ENCODE measurements at places on chromosomes 7 and 10. TPM values are rescaled to one million over a fixed set of nuclear protein-coding genes. Genes with fewer than 3 reads are reported as not detected.

RSPH10B gene
- polyA plus RNA-seq: not detected

TUBAL3 gene
- not detected for polyA plus RNA-seq

NEUROG3 gene
- polyA plus RNA-seq: not detected

THAP5 gene
- polyA plus RNA-seq: 5.2 TPM

CHRM2 gene
- 77.9 TPM for polyA plus RNA-seq

ENTPD1 gene
- polyA plus RNA-seq: not detected

SLC26A4 gene
- 0.20 TPM for polyA plus RNA-seq

LRRC18 gene
- not detected for polyA plus RNA-seq

IFIT5 gene
- polyA plus RNA-seq: 5.2 TPM

C10orf105 gene
- not detected for polyA plus RNA-seq

- DNase-seq: peak; percentile 82
- no peaks in the 10 kb centered on the region for H3K4me1 ChIP-seq
- H3K36me3 ChIP-seq: peaks cover 2% of the 10 kb centered on the region
- no peak overlapping the region for H3K27ac ChIP-seq
- H3K4me3 ChIP-seq: no peak overlapping the region
- no peaks in the 10 kb centered on the region for H3K27me3 ChIP-seq
Measured at GRCh38 chr7:107528461-107528860, 35.3 kb downstream of the COG5 start.

DNA sequence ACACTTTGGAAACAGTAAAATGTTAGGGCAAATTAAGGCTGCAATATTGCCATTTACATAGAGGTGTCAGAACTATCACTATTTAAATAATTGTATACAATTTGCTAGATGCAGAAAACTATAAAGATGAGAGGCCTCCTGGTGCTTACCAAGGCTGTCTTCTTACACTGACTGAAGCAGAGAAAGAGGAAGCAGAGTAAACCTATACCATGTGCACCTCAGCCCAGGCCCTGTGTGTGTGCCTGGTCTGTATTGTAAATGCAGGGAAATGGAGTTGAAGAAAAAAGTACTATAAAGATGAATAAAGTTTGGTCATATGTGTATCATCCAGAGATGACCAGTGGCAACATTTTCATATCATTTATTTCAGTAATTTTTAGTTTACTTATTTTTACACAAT lies 29.2 kb downstream of the ELMO1 start:
- no peak for DNase-seq
- no peaks in the 10 kb centered on the region for H3K36me3 ChIP-seq
- no peak overlapping the region for H3K27ac ChIP-seq
- H3K4me3 ChIP-seq: no peak overlapping the region
- H3K4me1 ChIP-seq: no peaks in the 10 kb centered on the region

DNA sequence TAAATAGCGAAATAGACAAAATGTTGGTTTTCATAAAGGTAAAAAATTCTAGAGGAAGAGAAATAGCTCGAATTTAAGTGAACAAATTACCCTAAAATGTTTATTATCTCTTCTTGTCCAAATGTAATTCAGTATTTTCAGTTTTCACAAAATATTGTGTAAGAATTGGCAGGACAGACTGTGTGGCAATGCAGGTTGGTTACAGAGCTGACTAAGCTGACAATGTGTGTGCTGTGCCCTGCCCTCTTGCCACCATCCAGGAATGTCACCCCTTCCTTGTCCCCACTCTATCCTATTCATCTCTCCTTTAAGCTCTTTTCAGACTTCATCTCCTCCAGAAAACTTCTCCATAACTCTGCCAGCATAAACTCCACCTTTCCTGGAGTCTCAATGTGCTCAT lies 46.1 kb downstream of the COL28A1 start:
- H3K27me3 ChIP-seq: no peaks in the 10 kb centered on the region
- no peak for DNase-seq
- H3K4me3 ChIP-seq: no peak overlapping the region

- H3K27ac ChIP-seq: no peak overlapping the region
- peaks cover 3% of the 10 kb centered on the region for H3K4me1 ChIP-seq
- H3K4me3 ChIP-seq: no peak overlapping the region
- H3K36me3 ChIP-seq: no peaks in the 10 kb centered on the region
- DNase-seq: no peak
Measured at GRCh38 chr7:104873401-104873800, 140.6 kb upstream of the KMT2E start.

GRCh38 chr10:76032700-76033039 lies 601.2 kb downstream of the LRMDA start:
- no peak overlapping the region for H3K4me3 ChIP-seq
- peaks cover 4% of the 10 kb centered on the region for H3K27me3 ChIP-seq
- H3K4me1 ChIP-seq: no peaks in the 10 kb centered on the region
- H3K27ac ChIP-seq: no peak overlapping the region
- no peak for DNase-seq

DNA sequence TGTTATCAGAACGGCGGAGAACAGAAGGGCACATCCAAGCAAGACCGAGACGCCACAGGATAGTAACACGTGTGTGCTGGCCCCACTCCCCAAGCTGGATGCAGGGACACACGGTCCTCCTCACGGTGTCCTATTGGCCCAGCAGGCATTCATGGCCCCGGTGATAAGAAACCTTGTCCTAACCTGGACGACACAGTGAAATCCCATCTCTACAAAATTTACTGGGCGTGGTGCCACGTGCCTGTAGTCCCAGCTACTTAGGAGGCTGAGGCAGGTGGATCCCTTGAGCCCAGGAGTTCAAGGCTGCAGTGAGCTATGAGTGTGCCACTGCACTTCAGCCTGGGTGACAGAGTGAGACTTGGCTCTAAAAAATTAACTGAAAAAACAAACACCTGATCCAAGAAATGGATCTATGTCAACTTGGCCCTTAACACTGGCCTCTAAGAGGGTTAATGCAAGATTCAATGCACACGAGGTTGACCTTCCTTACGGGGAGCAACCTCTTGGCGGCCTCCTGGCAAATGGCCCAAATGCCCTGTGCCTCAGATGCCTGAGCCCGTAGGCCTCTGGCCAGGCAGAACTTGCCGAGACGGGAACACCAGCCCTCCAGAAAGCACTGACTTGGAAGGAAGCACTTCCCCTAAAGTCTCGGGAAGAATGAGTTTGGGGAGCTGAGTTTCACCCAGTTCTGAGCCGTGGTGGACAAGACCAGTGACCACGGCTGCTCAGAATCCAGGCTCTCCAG lies 72.3 kb downstream of the ZRANB1 start:
- peaks cover 24% of the 10 kb centered on the region for H3K36me3 ChIP-seq
- no peak for DNase-seq
- no peak overlapping the region for H3K27ac ChIP-seq

DNA sequence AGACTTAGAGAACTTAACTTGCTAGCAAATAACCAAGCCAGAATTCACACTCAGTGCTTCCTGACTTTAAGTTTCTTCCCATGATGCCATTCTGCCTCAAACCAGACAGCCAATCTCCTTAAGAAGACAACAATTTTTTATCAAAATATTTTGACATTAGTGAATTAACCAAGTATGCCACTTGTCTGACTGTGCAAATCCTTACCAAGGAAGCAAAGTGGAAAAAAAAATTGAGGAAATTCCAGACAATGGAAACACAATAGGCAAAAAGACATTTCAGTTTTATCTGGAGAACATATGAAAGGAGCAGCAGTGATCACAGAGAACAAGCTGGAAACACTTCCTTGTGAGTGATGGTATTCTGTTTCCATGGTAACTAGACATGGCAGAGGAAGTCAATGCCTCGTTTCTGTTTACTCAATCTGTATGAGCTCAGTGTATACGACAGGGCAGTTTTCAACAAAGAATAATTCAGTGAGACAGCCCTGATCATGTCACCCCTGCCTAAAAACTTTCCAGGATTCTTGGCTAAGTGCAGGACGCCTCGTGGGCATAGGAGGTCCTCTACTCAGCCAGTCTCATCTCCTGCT lies 114.2 kb downstream of the DYNC1I1 start:
- H3K27ac ChIP-seq: no peak overlapping the region
- no peaks in the 10 kb centered on the region for H3K27me3 ChIP-seq
- no peaks in the 10 kb centered on the region for H3K4me1 ChIP-seq

DNA sequence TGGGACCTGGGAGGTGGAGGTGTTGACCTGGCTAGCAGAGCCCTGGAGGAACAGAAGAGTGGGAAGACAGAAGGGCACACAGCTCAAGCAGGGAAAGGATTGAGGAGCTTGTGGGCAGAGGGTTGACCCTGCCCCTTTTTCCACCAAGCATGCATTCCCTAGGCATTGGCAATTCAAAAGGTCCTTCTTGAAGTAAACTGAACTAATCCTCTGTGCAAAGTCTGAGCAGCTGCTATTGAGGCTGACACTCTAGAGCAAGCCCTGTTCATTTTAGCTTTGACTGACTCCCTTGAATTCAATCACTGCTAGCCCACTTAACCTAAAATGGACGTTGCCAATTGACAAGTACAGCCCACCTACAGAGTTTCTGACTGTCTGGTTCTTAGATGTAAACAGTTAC lies 116.5 kb upstream of the TNS3 start:
- H3K4me3 ChIP-seq: no peak overlapping the region
- DNase-seq: peak; percentile 12
- H3K27me3 ChIP-seq: no peaks in the 10 kb centered on the region
- H3K4me1 ChIP-seq: no peaks in the 10 kb centered on the region
- H3K36me3 ChIP-seq: no peaks in the 10 kb centered on the region

- no peak overlapping the region for H3K27ac ChIP-seq
- no peak for DNase-seq
- H3K27me3 ChIP-seq: no peaks in the 10 kb centered on the region
- H3K36me3 ChIP-seq: no peaks in the 10 kb centered on the region
Measured at GRCh38 chr7:27963056-27963455, 217.5 kb downstream of the JAZF1 start.

DNA sequence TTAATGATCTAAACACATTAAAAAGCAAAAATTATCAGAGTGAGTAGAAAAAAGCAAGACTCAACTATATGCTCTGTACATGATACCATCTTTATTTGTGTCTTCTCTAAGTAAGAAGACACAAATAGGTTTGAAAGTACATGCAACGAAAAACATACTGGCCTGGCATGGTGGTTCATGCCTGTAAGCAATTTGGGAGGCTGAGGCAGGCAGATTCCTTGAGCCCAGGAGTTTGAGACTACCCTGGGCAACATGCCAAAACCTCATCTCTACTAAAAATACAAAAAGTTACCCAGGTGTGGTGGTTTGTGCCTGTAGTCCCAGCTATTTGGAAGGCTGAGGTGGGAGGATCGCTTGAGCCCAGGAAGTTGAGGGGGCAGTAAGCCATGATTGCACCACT lies 78.1 kb upstream of the TOMM7 start:
- 0 out of 2 replicates have a peak, but pooled peaks cover 2% of the 10 kb centered on the region for H3K4me1 ChIP-seq
- no peak for DNase-seq
- H3K27ac ChIP-seq: no peak overlapping the region
- no peaks in the 10 kb centered on the region for H3K36me3 ChIP-seq

- DNase-seq: no peak
- H3K27me3 ChIP-seq: no peaks in the 10 kb centered on the region
- no peaks in the 10 kb centered on the region for H3K4me1 ChIP-seq
Measured at GRCh38 chr7:50153148-50153547, 60.1 kb upstream of the ZPBP start.

DNA sequence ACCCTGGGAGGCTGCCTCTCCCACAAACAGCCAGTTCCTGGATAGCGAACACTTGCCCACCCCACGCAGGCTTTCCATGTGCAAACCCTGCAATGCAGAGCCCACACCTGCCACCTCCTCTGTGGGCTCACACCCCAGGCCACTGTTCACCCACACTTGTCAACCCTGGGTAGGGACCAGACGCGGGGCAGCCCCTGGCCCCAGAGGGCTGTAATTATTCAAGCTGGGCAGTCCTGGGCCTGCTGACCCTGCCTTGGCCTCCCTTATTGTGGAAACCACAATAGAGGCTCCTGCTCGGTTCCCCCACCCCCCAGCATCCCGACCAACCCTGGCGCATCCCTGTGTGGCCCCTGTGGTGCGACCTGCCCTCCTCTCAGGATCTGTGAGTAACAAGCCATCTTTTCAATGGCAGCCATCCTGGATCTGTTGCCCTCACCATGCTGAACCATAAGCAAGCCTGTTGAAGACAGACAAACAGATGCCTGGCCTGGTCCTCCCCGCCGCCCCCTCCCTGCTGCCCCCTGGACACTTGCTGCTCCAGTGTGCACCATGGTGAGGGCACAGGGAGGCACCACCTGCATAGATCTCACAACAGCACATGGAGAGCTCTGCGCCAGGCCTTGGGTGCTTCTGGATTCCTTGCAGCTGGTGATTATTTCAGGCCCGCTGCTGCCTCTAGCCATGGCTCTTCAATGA lies 15.8 kb upstream of the UBE3C start:
- no peak overlapping the region for H3K4me3 ChIP-seq
- H3K27ac ChIP-seq: no peak overlapping the region
- no peaks in the 10 kb centered on the region for H3K27me3 ChIP-seq
- H3K4me1 ChIP-seq: no peaks in the 10 kb centered on the region
- DNase-seq: no peak

DNA sequence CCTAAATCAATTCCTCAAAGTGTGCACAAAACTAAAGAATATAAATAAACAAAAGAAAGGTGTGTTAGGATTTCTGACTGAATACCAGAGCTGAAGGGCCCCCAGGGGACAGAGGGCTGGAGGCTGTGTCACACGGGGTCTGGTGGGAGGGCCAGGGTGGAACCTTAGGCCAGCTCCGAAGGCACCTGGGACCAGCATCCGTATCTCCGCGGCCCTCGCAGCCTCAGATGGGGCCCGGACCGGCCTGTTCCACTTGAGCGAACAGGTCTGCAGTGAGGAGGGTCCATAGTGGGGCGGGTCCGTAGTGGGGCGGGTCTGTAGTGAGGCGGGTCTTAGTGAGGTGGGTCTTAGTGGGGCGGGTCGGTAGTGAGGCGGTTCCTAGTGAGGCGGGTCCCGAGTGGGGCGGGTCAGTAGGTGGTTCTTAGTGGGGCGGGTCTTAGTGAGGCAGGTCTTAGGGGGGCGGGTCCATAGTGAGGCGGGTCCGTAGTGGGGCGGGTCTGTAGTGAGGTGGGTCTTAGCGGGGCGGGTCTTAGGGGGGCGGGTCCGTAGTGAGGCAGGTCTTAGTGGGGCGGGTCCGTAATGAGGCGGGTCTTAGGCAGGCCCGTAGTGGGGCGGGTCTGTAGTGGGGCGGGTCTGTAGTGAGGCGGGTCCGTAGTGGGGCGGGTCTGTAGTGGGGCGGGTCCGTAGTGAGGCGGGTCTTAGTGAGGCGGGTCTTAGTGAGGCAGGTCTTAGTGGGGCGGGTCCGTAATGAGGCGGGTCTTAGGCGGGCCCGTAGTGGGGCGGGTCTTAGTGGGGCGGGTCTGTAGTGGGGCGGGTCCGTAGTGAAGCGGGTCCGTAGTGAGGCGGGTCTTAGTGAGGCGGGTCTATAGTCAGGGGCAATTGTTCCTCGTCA lies 15.1 kb downstream of the GPR146 start:
- DNase-seq: no peak
- H3K36me3 ChIP-seq: peaks cover 3% of the 10 kb centered on the region
- no peak overlapping the region for H3K4me3 ChIP-seq
- H3K4me1 ChIP-seq: peaks cover 8% of the 10 kb centered on the region
- no peak overlapping the region for H3K27ac ChIP-seq
- no peaks in the 10 kb centered on the region for H3K27me3 ChIP-seq

GRCh38 chr10:101282947-101283346 lies 53.7 kb upstream of the LBX1 start:
- peaks cover 63% of the 10 kb centered on the region for H3K27me3 ChIP-seq
- DNase-seq: no peak
- H3K27ac ChIP-seq: no peak overlapping the region

GRCh38 chr10:116888380-116889055 lies 39.2 kb downstream of the ENO4 start:
- DNase-seq: peak; percentile 89
- H3K4me1 ChIP-seq: peaks cover 7% of the 10 kb centered on the region
- no peaks in the 10 kb centered on the region for H3K27me3 ChIP-seq
- H3K4me3 ChIP-seq: no peak overlapping the region
- no peak overlapping the region for H3K27ac ChIP-seq
- H3K36me3 ChIP-seq: no peaks in the 10 kb centered on the region

GRCh38 chr10:43667761-43668386 lies 19.2 kb upstream of the ZNF32 start:
- no peak overlapping the region for H3K4me3 ChIP-seq
- H3K4me1 ChIP-seq: no peaks in the 10 kb centered on the region
- H3K27ac ChIP-seq: no peak overlapping the region

All from IMR-90 (cell line).